ENCODE measurements at places on chromosomes 7 and 10.

DNA sequence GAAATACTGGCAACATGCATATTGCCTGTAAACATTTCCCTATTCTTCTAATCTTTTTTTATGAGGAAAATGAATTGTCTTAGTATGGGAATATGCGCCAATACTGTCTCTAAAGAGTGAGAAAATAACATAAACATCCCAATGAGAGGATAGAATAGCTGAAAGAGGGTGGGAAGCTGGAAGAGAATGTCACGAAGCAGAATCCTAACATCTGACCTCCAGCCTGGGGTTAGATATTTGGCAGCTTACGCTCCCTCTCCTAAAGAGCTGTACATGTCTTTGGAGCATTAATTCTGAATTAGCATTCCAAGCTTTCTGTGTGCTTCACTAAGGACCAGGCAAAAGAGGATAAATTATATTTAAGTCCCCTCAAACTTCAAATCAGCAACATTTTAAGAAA is 31.6 kb upstream of the SLC16A12 start:
- DNase-seq, result no peak

DNA sequence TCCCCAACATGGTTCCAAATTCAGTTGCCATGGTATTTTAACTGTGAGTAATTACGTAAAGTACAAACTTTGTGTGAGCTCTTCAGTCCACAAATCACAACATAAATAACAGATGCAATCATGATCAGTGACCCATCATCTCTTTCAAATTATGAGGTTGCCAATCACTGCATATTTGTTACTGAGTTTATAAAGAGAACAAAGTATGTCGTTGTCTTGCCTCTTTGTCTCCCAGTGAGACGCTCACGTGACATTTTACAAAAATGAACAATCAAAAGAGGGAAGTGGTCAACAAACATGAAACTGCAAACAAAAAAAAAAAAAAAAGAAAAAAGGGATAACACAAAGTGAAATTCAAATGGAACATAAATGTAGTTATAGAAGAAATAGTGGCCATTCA is 122.7 kb upstream of the PDSS1 start:
- no peak for DNase-seq

DNA sequence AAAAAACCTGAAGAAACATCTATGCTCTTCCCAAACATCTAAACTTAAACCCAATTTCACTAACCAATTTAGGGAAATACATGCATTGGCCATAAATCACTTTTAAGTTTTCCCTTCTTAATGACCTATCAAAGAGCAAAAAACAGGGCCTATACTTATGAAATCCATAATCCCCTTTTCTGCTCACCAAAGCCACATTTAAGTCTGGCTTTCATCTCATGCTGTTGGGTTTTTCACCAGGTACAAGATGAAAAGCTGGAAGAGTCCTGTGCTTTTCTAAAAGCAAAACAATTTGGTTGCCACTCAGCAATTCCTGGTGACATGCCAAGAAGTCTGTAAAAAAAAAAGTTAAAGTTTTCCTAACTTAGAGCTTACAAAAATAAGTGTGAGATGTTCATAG is 92.6 kb downstream of the HPSE2 start:
- no peak for DNase-seq

GRCh38 chr10:75662715-75663114 is 231.3 kb downstream of the LRMDA start:
- DNase-seq, result no peak

GRCh38 chr7:79454361-79454960 is 994 bp upstream of the MAGI2 start:
- DNase-seq, result no peak
